HL-60 (cell line): ENCODE measurements at places on chromosomes 6 and 20.

DNA sequence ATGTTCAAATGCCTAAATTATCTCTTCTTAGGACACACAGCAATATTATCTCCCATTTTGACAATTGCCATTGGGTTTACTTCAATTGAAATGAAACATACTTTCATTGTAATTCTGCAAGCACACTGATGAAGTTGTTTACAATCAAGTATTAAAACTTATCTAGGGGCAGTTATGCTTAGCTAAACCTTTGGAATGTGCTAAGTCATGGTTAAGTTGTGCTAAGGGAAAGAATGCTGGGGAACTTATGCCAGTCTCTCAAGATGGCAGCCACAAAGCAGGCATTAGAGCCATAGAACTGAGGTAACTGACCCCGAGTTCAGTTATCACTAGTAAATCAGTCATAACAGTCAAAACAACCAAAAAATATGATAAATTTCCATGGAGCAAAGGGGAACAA, 59.1 kb upstream of the NT5E start:
- no peak for DNase-seq

- DNase-seq: no peak
These were observed 21.4 kb downstream of the SLC12A5 start for GRCh38 chr20:46050444-46050843.

DNA sequence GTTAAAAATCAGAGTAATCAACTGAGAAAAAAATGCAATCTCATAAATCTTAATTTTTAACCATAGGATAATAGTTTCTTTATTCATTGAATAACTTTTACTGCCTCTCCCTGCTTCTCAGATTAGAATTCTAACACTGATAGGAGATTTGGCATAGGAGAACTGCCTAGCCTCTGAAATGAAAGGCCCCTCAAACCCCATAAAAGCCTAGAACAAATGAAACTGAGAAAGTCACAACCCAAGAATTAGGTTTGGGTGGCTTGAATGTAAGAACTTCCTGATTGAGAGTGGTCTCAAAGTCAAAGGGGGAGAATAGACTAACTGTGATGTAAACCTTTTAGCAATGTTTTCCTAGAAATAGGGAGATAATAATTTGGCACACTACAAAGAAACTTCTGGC, 52.2 kb downstream of the SAMD5 start:
- no peak for DNase-seq

GRCh38 chr6:41036186-41036585, 2.8 kb downstream of the UNC5CL start:
- DNase-seq: no peak

DNA sequence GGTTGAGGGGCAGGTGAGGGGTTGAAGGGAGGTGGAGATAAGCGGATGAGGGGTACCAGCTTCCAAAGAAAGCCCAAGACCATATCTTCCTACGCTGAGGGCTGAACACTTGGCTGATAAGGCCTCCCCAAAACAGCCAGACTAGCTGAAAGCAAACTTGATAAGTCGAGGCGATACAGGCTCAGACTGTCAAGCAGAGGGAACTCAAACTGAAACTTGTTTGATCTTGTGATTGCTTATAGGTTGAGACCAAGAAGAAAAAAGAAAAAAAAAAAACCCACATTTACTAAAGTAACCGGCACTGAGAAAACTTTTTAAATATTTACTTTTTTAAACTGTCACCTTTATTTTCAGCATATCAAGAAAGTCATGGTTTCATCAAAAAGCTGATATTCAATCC, 73.6 kb downstream of the TRERF1 start:
- no peak for DNase-seq
